ENCODE measurements at places on chromosomes 7 and 10.

GRCh38 chr7:94003446-94004023 lies 620 bp downstream of the BET1 start:
- DNase-seq = no peak

DNA sequence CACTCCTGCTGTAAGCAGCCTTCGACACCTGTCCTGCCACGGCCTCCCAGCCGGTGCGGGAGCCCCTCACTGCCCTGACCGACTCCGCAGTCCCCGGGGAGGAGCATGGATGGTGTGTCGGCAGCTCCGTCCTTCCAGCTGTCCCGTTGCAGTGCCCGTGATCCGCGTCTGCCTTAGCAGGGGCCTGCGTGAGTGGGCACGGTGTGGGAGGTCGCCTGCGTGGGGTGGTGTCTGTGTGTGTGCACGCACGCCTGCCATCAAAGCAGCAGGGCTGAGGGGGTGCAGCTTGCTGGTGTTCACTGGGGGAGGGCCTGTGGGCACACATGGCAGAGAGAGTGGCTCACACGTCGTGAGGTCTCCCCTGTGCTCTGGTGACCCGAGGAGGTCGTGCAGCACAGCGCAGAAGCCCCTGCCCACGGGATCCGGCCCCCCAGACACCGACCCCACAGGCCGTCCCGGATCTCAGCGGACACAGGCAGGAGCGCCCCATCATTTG lies 10.3 kb downstream of the MAFK start:
- DNase-seq = no peak

DNA sequence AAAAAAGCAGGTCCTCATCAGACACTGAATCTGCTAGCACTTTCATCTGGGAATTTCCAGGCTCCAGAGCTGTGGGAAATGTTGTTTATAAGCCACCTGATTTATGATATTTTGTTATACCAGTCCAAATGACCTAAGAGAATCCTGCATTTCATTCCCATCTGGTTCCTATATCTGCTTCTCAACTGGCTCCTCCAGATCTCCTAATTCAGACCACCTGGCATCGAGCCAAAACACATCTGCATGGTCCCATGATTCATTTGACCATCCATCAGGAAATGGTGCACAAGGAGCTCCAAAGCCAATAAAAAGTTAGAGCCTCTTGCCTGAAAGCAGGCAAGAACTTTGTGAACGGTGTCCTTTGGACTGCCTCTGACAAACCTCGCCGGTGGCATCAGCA lies 108.9 kb downstream of the IPMK start:
- DNase-seq = no peak

DNA sequence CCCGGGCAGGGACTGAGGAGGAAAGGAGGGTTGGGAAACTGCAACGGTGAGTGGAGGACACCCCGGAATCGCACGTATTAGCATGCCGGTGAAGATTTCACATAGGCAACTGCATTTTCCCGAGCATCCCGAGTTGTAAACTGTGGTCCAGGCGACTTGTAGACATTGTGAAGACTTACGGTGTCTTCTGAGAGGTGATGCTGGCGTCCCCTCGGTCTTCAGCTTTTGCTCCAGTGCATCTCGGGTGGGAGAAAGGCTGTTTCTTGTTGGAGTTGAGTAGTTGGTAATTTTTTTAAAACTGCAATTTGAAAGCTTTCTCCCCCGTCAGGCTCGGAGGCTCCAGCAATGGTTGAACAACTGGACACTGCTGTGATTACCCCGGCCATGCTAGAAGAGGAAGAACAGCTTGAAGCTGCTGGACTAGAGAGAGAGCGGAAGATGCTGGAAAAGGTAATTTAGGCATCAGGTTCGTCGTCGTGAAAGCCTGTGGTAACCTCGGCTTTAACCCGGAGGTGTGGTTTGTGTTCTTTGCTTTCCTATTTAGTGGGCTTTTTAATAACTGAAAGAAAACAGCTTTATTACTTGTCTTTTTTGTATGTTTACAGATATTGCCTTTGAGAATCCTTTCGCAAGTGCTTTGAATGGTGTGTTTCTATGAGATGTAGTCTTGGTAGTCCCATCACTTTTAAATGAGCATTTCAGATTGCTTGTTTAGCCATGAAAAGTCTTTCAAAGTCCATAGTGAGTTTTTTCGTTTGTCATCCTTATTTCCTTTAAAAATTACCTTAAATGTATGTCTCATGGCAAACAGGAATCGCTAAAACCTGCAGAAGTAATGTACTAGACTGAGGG lies 687 bp downstream of the HELLS start:
- peak; percentile 3 for DNase-seq

DNA sequence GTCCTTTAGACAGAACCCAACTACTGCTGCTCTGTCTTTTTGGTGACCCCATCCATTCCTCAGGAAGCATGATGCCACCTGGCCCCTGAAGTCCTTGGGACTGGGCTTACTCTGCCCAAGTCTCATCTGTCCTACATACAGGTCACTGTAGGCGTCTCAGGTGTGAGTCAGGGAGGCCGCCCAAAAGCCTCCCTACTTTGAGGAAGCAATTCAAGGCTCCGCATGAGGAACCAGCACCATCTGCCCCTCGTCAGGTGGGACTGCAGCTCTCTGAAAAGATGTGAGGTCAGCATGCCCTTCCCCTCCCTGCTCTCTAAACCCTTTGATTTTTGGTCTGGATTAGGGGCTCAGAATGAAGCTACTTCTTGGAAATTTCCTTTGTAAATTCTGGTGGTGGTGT lies 354.8 kb downstream of the CXCL12 start:
- DNase-seq = peak; percentile 42

GRCh38 chr7:115137816-115138215 lies 215.9 kb downstream of the MDFIC start:
- no peak for DNase-seq

Measured in CD4-positive, alpha-beta T cell treated with Interleukin-17A for 4 hours (primary cell).